ENCODE measurements at places on chromosomes 7 and 10.

DNA sequence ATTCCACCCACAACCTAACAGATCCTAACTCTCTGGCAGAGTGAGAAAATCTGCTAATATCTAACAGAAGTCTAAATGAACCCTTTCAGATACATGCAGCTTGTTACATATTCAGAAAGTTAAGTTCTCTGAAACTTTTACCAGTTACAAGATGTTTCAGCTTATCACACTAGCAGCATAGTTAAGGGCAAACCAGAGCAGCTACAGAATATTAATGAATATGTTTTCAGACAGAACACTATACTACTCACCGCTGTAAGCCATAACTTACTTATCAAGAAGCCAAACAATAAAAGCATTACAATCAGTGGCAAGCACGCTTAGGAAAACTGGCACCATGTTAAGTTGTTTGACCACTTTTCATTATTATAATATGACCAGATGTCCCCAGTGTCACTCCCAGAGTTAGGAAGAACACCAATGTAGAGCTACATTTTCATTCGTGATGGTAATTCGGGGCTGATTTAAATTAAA, 2.7 kb downstream of the ITGB1 start:
- no peak for DNase-seq

- DNase-seq: peak; percentile 48
Observed at GRCh38 chr7:81402227-81402626, 367.6 kb downstream of the HGF start.

- no peak for DNase-seq
Observed at GRCh38 chr10:78139341-78139740, 105.7 kb downstream of the RPS24 start.

- no peak for DNase-seq
Observed at GRCh38 chr10:46079831-46080585, 33.9 kb upstream of the MSMB start.

GRCh38 chr10:119608316-119609155, 11.8 kb upstream of the TIAL1 start:
- DNase-seq: peak; percentile 43

DNA sequence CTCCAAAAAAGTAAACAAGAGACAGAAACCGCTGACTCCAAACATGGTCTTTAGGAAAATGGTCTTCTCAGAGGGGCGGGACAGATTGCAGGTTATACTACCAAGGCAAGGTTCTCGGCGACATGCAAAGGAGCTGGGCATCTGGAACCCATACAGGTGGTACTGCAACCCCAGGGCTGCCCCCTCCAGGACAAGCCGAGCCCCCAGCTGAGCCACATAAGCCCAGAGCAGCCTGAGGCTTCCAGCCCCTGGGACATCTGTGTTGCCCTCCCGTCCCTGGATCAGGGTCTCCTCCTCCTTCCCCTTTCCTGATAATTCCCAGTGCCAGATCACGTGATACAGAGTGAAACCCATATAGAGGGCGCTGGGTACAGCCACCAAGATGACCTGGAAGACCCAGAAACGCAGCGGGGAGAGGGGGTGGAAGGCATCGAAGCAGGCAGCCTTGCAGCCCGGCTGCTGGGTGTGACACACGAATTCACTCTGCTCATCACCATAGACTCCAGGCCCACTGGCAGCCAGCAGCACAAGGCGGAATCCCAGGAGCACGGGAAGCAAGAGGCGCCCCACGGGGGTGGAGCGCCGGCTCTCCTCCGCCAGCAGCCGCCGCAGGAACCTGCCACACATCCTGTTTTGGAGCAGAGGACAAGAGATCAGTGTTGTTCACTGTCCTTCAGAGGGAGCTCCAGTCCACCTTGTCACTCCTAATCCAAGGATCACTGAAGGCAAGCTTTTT, at the start of gene GJC3:
Gene GJC3, minus strand, starts transcription at position 627 of the 736 bp plus-strand sequence. Its CDS starts 0 bp downstream, at position 627.
- peak; percentile 63 for DNase-seq

DNA sequence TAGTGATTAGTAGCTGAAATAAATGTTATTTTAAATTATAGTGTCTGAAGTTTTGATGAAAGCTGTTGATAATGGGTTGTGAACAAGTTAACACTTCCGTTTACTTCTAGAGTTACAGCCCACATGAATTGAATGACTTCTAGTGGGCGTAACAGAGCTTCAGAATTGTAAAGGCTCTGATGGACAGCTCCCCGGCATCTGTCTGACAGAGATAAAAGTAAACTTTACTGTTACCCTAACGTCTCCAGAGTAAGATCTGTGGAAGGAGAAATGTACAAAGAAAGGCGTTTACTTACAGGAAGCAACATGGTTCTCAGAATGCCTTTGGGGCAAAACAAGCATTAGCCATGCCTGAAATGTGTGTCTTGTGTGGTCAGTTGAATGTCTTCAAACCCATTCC, 124.4 kb downstream of the ADARB2 start:
- DNase-seq: no peak

GRCh38 chr7:8908889-8909288, 475.5 kb downstream of the NXPH1 start:
- DNase-seq: no peak

DNA sequence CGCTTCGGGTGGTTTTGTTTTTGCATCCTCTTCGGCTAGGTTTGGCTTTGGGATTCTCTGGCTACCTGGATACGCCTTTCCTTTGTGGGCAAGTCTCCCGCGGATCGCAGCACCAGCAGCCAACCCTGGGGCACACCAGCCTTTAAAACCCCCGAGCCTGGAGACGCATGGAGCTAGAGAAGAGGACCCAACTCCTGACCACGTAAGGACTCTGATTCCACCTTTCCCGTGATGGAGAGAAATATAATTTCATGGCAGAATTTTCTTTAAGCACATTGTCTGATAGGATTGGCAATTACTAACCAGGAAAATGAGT, 535.4 kb upstream of the GALNT17 start:
- no peak for DNase-seq

DNA sequence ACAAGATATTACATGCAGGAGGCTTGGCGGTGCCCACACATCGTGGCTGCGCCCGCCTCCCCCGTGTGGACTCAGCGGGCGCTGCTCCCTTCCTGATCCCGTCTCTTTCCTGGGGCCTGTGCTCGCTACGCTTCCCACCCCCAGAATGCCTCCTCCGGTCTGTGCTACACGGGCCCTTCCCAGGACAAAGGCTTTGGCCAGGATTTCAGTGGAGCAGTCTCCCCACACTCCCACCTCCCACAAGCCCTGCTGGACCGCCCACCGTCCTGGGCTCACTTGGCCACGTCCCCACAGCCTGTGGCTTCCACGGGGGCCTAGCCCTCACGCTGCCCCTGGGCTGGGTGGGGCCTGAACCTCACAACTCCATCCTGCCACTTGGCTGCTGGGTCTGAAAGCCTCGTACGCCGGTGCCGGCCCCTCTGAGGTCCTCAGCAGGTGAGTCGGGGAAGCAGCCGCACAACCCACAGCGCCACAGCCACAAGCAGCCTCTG, 17.3 kb downstream of the CFAP46 start:
- no peak for DNase-seq

DNA sequence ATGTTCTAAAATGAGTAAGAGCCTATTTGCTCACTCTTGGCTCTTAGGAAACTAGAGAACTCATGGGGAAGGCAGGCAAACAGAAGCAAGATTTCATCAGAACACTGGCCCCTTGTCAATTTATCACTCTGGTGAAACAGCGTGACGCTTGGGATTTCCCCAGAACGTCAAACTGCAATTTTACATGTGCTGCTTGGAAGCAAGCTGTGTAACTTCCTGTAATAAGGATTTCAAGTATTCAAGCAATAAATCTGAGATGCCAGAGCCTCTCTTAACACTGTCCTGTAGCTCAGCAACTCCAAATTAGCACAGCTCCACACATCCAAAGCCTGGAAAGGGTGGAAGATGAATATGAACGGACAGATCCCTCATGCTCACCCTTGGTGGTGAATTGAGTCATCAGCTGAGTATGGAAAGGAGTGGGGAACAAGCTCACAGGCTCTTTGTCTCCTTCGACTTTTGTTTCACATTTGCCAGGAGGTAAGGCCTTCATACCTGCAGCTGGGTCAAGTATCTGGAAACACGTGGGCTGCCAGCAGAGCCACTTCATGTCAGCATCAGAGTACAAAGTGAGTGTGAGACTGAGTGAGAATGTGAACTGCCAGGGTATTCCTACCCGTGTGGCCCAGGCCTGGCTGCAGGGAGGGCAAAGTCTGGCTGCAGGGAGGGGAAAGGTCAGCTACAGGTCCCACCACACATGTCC, 140.4 kb upstream of the NAMPT start:
- DNase-seq: peak; percentile 100

- peak; percentile 42 for DNase-seq
Observed at GRCh38 chr7:111832174-111832573, 269.9 kb upstream of the IMMP2L start.

DNA sequence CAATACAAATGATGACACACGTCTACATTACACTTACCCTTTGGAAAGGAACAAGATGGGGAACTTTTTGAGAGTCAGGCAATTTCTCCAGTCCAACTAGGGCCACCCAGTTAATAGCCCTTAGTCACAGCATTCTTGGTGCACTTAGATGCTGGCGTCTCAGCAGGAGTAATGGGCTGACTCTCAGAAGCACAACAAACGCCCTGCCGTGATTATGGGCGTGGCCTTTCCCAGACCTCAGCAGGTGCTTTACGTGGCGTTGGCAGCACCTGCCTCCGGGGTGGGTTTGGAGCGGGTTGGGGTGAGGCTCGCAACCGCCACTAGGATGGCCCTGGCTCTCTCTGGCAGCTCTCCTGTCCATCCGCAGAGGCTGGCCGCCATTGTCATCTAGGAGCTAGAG, 147.6 kb upstream of the SHH start:
- no peak for DNase-seq

DNA sequence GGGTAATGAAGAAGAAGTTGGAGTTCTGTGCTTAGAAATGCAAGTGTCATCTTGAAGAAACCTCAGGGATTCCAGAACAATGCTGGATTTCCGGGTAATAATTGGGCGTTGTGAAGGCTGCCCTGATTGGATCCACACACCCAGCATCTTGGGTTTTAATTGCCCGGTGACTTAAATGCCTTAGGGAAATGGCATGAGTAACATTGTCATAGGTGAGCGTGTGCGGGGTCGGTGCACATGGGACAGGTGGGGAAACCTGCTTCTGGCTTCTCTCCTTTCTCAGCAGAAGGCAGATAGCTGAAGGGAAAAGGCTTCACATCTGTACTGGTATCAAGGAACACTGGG, 15.2 kb upstream of the CAMK1D start:
- DNase-seq: no peak

All from fibroblast of pulmonary artery (primary cell).